ENCODE measurements at places on chromosomes 5 and 9.

GRCh38 chr9:134403682-134404301 is 77.5 kb downstream of the RXRA start:
- DNase-seq, result no peak

DNA sequence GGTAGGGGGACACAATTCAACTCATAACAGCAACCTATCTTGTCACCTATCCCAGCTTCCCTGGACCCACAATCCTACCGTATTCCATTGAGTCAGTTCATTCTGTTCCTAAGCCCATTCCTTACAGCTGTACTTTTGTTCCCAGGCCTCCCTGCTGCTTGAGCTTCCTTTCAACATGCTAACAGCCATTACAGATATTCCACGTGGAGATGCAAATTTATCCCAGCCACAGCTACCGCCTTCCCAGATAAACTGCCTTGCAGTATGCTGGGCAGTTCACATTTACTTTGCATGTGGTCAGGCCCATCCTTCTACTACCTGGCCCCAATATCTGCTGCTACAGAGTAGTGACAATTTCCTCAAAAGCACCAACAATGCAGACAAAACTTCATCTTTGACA is 23.0 kb downstream of the RIGI start:
- no peak for DNase-seq

DNA sequence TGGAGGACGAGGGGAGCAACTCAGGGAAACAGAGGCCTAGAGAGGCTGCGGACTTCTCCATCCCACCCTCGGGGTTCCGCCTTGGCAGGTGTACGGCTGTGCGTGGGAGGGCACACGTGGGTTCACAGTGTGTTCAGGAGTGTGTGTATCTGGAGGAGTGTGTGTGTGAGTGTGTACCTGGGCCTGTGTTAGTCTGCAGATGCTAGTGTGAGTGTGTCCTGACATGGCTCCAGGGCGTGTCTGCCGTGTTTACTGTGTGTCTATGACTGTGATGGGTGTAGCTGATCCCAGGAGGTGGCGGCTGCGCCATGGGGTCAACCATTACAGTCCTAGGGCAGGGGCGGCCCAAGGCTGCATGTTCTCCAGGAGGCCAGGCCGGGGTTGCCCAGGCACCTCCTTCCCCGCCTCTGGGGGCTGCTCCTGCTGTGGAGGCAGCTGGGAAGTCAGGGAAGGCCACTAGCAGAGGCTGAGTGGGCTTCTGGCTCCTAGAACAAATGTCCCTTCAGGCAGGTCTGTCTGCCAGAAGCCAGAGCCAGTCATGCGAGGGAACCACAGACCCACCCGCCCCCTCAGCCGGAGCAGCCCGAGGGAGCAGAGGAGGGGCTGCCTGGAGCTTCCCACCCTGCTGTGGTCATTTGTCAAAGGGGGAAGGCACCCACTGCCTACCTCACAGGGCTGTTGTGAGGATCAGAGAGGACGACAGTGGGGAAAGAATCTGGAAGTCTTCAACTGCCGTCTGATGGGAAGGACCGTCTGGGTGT is 21.4 kb downstream of the CRB2 start:
- no peak for DNase-seq

GRCh38 chr9:137535120-137535428 is 15.1 kb downstream of the PNPLA7 start:
- DNase-seq, result no peak

GRCh38 chr5:399296-400281 is 43.4 kb upstream of the EXOC3 start:
- DNase-seq, result peak; percentile 40

- DNase-seq, result peak; percentile 21
These were observed 640 bp downstream of the TRIM32 start for GRCh38 chr9:116687754-116688135.

DNA sequence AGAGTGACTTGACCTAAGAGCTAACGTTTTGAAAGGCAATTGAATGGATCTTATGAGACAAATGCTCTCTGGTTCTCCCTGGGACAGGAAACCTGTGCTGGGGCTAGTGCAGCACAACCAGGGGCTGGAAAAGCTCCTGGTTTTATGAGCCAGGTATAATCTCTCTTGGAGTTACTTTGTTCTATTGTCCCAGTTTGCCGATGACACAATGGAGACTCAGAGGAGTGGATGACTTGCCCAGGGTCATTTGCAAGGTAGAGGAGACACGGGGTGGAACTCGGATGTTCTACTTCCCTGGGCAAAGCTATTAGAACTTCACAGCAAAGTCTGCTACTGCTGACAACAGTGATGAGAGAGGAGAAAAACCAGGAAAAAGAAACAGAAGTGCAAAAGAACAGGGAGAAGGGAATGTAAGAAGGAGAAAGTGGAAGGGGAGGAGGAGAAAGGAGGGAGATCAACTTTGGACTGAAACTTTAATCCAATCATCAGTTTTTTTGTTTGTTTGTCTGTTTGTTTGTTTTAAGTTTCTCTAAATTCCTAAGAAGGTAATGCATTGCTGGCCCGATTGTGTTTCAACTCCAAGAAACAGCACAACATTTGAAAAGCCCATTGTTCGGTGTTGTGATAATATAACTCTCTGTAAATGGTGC is 7.4 kb upstream of the GSN start:
- DNase-seq, result no peak

GRCh38 chr9:94655739-94656138 is 16.4 kb upstream of the FBP1 start:
- DNase-seq, result no peak

GRCh38 chr5:120103495-120103894 is 360.6 kb upstream of the PRR16 start:
- no peak for DNase-seq

DNA sequence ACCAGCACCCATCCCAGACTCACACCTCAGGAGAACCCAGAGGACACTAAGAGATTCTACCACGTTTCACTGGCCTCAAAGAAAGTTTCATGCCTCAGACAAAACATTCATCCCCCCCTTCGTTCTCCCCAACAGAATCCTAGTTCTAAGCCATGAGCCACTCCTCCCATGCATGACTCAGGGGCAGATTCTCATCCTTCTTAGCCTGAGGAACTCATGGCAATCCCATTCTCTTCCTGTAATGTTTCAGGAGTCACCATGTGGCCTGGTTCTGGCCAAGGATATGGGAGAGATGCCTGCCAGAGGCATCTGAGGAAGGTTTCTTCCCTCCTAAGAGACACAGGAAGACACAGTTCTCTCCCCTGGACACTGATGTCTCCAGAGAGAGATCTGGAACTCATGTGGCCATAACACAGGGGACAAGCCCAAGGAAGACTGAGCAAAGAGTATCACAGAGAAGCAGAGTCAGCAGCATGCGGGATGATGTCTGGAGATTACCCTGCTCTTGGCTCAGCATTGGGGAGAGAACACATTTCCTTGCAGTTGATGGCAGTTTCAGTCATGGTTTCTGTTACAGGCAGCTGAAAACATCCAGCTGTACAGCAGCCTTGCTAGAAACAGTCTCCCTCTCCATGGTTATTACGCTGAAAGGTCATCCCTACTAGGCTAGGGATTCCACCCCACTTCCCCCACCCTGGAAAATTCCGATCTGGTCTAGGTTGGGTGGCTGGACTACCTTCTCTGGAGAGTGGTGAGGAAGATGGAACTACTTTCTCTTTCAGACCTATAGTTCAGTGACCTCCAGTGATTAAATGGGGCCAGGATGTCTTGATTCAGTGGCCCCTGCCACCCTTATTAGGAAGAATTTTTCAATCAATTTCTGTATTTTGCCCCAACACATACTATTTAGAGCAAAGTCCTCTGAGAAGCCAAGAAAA is 115.4 kb downstream of the ZNF608 start:
- no peak for DNase-seq

GRCh38 chr9:129282272-129282671 is 104.2 kb upstream of the IER5L start:
- no peak for DNase-seq

DNA sequence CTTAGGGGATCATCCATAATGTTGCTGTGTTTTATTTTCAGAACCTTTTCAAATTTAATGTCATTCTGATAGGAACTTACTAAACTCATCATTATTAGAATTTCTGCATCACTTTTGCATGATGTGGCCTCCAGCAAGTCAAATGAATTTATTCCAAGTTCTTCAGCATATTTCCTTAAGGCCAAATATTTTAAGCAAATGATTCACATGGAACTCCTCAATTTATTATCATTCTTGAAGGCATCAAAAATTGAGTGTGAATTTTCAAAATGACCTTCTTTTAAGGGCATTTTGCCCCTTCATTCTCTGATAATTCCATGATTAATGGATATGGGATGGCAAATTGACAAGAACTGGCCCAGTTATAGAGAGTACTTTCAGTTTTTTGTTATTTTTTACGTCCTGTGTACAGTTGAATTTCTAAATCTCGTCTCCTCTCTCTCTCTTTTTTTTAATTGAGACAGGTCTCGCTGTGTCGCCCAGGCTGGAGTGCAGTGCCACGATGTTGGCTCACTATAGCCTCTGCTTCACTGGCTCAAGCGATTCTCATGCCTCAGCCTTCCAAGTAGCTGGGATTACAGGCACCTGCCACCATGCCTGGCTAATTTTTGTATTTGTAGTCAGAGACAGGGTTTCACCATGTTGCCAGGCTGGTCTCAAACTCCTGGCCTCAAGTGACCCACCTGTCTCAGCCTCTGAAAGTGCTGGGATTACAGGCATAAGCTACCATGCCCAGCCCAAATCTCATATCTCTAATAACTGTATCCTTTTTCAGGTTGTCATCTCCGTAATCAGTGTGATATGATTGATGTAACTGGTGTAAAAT is 29.1 kb downstream of the GPR21 start:
- DNase-seq, result peak; percentile 11

- peak; percentile 69 for DNase-seq
These were observed 1.3 kb downstream of the FBXL7 start for GRCh38 chr5:15501091-15501791.

- DNase-seq, result no peak
These were observed 297.5 kb upstream of the GRIN3A start for GRCh38 chr9:102035929-102036328.

- DNase-seq, result no peak
These were observed 59.4 kb upstream of the TNFSF8 start for GRCh38 chr9:114989600-114990410.

All from WERI-Rb-1 (cell line).